ENCODE measurements at places on chromosomes 11 and 22.

DNA sequence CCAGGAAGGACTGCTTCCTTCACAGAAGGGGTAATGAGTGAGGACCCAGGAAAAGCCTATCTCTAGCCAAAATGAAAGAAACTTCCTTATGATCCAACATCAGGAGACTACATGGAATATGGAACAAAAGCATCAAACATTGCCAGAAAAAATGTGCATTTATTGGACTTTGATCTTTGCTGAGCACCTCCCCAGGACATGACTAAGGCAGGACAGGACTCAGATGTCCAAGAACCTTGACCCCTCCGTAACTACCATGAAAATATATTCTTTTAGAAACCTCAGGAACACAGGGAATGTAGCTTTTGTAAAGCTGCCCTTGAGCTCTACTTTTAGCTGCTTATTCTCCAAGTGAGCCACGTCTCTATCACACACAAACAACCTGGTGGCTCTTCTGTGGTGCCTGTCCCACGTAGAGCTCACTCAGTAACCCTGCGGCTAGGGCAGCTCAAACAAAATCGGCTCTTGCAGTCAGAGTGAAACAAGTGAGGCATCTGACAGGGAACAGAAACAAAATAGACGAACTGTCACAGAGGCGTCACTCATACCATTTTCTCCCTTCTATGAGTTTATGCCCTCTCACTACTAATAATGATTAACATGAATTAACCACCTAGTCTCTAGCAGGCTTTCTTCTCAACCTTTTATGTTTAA is 471.5 kb upstream of the API5 start:
- DNase-seq = no peak
- H3K27me3 ChIP-seq = no peaks in the 10 kb centered on the region
- no peak overlapping the region for H3K27ac ChIP-seq
- no peaks in the 10 kb centered on the region for H3K36me3 ChIP-seq

DNA sequence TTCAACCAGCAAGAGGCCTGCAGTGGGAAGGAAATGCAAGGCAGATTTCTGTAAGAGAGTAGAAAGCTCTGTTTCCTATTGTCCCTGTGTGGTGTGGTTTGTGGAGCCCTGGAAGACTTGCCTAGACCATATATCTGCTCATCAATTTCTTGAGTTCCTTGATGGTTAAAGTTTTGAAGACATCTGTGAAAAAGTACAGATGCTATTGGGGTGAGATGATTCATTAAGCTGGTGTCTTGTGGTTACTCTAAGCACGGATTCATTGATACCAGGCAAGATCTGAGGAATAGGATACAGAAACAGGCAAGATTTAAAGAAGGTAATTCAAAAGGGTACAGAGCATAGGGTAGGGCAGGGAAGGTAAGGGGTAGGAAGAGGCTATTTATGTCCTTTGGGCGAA is 275.8 kb upstream of the SESN3 start:
- no peaks in the 10 kb centered on the region for H3K36me3 ChIP-seq
- H3K4me3 ChIP-seq = no peak overlapping the region
- no peak for DNase-seq

DNA sequence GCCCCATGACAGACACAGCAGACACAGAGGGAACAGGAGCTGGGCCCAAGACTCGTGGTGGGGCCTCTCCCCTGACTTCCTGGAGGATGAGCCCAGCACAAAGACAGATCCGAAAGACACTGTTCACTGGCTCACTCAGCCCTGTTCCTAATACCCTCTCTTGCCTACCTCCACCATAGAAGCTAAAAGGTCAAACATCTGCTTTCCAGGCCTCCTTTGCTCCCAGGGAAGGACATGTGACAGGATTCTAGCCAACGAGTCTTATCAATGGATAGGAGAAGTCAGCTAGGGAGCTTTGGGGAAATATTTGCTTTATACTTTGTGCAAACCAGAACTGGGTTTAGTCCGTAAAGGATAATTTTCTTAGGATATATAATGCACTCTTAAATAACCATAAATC is 8.4 kb upstream of the CLMP start:
- H3K27ac ChIP-seq = no peak overlapping the region
- H3K36me3 ChIP-seq = no peaks in the 10 kb centered on the region
- H3K4me1 ChIP-seq = no peaks in the 10 kb centered on the region
- no peak overlapping the region for H3K4me3 ChIP-seq
- DNase-seq = no peak

DNA sequence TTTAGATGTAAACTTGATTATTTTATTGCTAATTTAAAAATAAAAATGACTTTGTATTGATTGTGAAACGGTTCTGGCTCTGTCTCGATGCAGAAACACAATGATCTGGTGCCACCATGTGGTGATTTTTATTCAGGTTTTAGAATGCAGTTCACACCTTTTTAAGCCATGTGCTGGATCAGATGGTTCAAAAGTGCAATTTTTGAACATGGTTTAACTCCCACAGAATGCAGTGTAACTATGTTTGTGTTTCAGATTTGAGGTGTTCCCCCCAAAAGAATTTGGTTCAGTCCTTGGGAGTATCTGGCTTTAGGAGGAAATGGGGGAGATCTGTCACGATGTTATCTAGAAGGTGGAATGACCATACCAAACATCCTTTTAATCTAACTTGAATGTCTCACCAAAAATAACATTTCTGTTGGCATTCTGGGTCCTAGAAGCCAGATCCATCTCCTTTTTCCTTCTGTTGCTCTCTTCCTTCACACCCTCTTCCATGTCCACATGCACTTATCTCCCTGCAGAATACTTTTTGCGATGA is 7.9 kb downstream of the MRPL16 start:
- H3K4me1 ChIP-seq = no peaks in the 10 kb centered on the region
- no peak overlapping the region for H3K27ac ChIP-seq
- DNase-seq = peak; percentile 21
- H3K27me3 ChIP-seq = no peaks in the 10 kb centered on the region

DNA sequence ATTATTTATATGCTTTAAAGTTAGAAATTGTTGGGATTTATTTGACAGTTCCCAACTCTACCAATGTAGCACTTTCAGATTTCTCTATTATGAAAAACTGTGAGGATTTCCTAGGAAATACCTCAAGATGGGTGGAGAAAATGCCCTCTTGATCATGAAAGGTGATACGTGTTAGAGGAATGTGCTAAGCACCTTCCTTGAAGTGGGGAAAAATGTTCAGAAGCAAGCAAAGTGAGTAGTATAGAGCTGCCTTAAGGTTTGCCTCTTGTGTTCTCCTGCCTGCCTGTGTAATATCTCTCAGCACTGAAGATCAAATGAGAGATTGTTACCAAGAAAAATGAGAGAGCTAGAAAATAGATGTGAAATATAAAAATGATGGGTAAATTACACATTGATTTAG is 58.2 kb downstream of the YAP1 start:
- no peaks in the 10 kb centered on the region for H3K36me3 ChIP-seq
- no peaks in the 10 kb centered on the region for H3K27me3 ChIP-seq
- DNase-seq = no peak
- no peaks in the 10 kb centered on the region for H3K4me1 ChIP-seq
- no peak overlapping the region for H3K27ac ChIP-seq

DNA sequence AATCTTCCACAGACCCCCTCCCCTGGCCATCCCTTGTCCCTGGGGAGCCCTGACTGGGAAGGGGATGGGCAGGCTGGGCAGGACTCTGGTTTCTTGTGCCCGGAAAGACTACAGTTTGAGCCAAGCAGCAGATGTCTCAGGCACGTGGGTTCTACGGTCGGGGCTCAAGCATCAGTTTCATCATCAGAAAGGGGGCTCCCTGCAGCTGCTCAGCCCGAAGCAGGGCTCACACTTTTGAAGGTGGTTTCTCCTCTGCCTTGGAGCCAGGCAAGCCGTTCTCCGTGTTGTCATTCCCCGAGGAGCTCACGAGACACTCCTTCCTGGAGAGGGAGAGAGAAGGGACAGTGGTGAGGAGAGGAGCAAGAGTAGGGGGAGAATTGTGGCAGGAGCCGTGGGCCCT is 15.8 kb downstream of the SCN4B start:
- H3K27me3 ChIP-seq = peaks cover 13% of the 10 kb centered on the region
- no peak overlapping the region for H3K27ac ChIP-seq
- DNase-seq = no peak
- no peaks in the 10 kb centered on the region for H3K4me1 ChIP-seq
- no peak overlapping the region for H3K4me3 ChIP-seq

- H3K27me3 ChIP-seq = peaks cover 12% of the 10 kb centered on the region
- H3K36me3 ChIP-seq = no peaks in the 10 kb centered on the region
- H3K4me3 ChIP-seq = no peak overlapping the region
- no peak for DNase-seq
- H3K27ac ChIP-seq = no peak overlapping the region
Measured at GRCh38 chr11:112537026-112537425, 276.4 kb upstream of the PLET1 start.

DNA sequence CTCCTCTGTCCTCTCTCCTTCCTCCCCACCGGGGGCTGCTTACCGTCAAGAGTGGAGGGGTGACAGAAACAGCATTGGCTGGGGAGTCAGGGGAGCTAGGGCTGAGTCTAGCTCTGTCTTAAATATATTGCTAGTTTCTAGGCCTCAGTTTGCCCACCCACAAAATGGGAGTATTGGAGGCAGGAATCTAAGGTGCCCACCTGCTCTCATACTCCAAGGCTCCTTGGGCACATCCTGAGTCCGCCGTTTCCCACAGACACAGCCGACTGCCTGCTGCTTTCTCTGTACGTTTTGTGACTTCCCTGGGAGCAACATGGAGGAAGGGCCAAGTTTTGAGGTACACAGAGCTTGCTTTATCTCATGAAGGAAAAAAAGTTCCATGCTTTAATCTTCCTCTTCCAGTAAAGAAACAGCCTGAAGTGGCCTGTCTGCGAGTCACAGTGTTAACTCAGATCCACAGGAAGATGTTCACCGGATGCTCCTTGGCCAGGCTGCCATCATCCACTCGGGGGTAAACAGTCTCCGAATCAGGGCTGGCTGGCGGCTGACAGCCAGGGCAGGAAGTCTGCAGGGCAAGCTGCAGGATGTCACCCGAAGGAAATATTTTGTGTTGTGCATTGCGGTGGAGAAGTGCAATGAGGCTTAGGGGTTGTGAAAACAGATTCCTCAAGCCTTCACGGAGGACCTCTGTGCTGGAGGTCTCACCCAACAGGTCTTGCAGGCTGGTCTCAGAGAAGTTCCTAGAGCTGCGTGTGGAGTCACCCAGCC is 11.0 kb upstream of the CERK start:
- H3K4me3 ChIP-seq = peak overlapping the region; percentile 51
- no peaks in the 10 kb centered on the region for H3K36me3 ChIP-seq
- H3K27ac ChIP-seq = peak overlapping the region; percentile 91

GRCh38 chr11:19328586-19329311 is 88.0 kb upstream of the E2F8 start:
- H3K36me3 ChIP-seq = no peaks in the 10 kb centered on the region
- no peak overlapping the region for H3K4me3 ChIP-seq
- no peaks in the 10 kb centered on the region for H3K27me3 ChIP-seq
- no peak for DNase-seq
- H3K4me1 ChIP-seq = no peaks in the 10 kb centered on the region
- no peak overlapping the region for H3K27ac ChIP-seq

- no peak overlapping the region for H3K4me3 ChIP-seq
- no peaks in the 10 kb centered on the region for H3K27me3 ChIP-seq
- H3K4me1 ChIP-seq = peaks cover 3% of the 10 kb centered on the region
- H3K36me3 ChIP-seq = no peaks in the 10 kb centered on the region
- DNase-seq = no peak
Measured at GRCh38 chr22:30705710-30706651, 11.3 kb downstream of the OSBP2 start.

GRCh38 chr11:10351435-10351764 is 46.5 kb downstream of the ADM start:
- H3K36me3 ChIP-seq = no peaks in the 10 kb centered on the region
- no peak for DNase-seq
- H3K4me3 ChIP-seq = no peak overlapping the region
- H3K4me1 ChIP-seq = no peaks in the 10 kb centered on the region
- no peaks in the 10 kb centered on the region for H3K27me3 ChIP-seq
- no peak overlapping the region for H3K27ac ChIP-seq

GRCh38 chr11:125351033-125351867 is 144.8 kb downstream of the FEZ1 start:
- H3K4me1 ChIP-seq = peaks cover 3% of the 10 kb centered on the region
- no peak for DNase-seq
- H3K27me3 ChIP-seq = no peaks in the 10 kb centered on the region
- no peak overlapping the region for H3K4me3 ChIP-seq

DNA sequence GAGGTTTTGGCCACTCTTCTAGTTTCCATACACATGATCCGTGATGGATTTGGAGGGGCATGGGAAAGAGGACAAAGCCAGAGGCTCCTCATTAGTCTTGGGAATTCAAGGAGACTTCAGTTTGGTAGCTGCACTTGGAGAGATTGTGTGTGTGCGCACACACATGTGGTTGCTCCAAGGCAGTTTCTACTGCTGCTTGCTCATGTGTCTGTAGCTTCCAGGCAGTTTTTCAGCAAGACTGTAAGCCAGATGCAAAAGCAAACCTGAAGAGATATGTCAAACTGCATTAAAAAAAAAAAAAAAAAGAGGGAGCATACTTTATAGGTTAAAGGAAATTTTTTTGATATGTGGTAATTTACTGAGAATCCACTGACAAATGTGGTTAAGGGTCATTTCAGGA is 95.7 kb downstream of the OSBP2 start:
- no peak for DNase-seq
- no peak overlapping the region for H3K4me3 ChIP-seq
- H3K36me3 ChIP-seq = no peaks in the 10 kb centered on the region

- H3K4me1 ChIP-seq = no peaks in the 10 kb centered on the region
- H3K27ac ChIP-seq = no peak overlapping the region
- H3K36me3 ChIP-seq = no peaks in the 10 kb centered on the region
- no peak for DNase-seq
Measured at GRCh38 chr11:20762980-20763379, 93.6 kb downstream of the NELL1 start.

DNA sequence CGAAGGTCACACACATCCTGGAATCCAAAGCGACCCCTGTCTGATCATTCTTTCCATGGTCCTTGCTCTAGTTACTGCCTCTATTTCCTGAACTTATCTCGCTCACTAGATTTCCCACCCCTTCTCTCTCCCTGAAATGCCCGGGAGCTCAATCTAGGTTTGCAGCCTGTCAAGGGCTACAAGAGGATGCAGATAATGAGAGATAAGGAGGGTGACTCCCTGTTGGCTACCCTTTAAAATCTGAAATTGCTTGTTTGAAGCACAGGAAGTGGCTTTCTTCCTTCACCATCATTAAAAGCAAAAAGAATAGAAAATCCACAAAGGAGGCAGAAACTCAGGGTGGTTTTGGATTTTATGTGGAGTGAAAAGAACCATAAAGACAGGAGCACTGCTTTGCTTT is 13.0 kb upstream of the FLI1 start:
- H3K27me3 ChIP-seq = peaks cover 13% of the 10 kb centered on the region
- H3K36me3 ChIP-seq = no peaks in the 10 kb centered on the region
- H3K4me3 ChIP-seq = no peak overlapping the region
- H3K27ac ChIP-seq = no peak overlapping the region
- H3K4me1 ChIP-seq = peaks cover 23% of the 10 kb centered on the region
- no peak for DNase-seq

DNA sequence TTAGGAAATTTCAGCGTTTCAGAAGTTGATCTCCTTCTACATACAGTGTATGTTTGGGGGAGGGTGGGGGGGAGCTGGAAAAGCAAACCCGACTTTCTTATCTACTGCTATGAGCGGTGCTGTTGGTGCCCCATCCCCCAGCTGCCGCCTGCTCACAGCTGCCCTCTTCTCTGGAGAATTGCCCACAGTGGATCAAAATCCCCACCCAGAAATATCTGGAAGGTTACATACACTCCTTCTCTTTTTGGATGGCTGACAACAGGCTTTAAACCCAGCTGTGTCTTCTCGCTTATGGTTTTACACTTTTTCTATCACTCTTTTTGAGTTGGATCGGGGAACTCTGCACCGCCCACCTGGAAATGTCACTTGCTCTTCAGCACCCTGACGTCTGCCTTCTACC is 56.4 kb downstream of the DHCR7 start:
- DNase-seq = no peak
- no peak overlapping the region for H3K27ac ChIP-seq
- H3K4me3 ChIP-seq = no peak overlapping the region
- peaks cover 2% of the 10 kb centered on the region for H3K27me3 ChIP-seq
- no peaks in the 10 kb centered on the region for H3K4me1 ChIP-seq
- no peaks in the 10 kb centered on the region for H3K36me3 ChIP-seq

Measured in CD4-positive, alpha-beta T cell (primary cell).